ENCODE measurements at places on chromosomes 11 and 22.
A peak's percentile ranks its signal among the peaks of the same experiment; 100 is the strongest.

DNA sequence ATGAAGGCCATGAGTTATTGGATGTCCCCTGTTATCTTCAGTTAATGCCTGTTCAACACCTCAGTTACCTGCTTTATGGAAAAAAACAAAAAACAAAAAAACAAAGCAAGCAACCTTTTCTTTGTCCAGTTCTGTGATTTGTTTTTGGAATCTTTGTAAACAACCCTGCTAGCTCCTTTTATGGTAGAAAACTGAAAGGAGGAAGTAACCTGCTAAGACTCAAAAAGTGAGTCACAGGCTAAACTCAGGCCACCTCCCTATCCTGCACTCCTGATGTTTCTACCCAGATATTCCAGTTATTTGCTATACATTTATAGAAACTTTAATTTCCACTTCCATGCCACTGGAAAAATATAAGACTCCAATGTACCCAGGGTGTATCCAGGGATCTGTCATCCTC, 20.6 kb upstream of the TLCD5 start:
- DNase-seq = no peak

GRCh38 chr22:30266445-30267381, at the start of gene OSM:
TSS of gene OSM (minus strand) at chr22:30266851. CDS start at chr22:30266799, 52 bp downstream.
- no peak for DNase-seq

- DNase-seq = no peak
Observed at GRCh38 chr11:69587454-69588090, 53.4 kb upstream of the CCND1 start.

DNA sequence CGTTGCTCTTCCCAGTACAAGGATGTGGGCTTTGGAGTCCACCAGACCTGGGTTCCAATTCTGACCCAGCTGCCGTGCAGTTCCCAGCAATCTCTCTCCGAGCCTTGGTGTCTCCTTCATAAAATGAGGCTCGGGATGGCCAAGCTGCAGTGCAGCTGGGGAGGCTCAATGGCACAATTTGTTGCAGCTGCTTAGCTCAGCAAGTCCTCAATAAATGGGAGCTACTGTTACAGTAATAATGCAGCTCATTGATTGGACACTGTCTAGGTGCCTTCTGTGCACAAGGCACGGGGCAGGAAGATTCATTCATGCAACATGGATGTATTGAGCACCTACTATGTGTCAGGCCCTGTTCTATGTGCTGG, 37.1 kb downstream of the SHISAL1 start:
- no peak for DNase-seq

GRCh38 chr22:39664485-39665200, 94.1 kb downstream of the CACNA1I start:
- DNase-seq = no peak

GRCh38 chr11:111001081-111001430, 244.5 kb upstream of the POU2AF2 start:
- no peak for DNase-seq

DNA sequence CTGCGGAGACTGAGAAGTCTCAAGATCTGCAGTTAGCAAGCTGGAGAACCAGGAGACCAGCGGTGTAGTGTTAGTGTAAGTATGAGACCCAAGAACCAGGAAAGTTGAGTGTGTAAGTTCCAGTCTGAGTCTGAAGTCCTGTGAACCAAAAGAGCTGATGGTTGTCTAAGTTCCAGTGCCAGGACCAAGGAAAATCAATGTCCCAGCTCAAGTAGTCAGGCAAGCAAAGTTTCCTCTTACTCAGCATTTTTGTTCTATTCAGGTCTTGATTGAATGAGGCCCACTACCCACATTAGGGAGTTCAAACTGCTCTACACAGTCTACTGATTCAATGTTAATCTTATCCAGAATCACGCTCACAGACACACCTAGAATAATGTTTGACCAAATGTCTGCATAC, 11.0 kb downstream of the USP28 start:
- DNase-seq = no peak

DNA sequence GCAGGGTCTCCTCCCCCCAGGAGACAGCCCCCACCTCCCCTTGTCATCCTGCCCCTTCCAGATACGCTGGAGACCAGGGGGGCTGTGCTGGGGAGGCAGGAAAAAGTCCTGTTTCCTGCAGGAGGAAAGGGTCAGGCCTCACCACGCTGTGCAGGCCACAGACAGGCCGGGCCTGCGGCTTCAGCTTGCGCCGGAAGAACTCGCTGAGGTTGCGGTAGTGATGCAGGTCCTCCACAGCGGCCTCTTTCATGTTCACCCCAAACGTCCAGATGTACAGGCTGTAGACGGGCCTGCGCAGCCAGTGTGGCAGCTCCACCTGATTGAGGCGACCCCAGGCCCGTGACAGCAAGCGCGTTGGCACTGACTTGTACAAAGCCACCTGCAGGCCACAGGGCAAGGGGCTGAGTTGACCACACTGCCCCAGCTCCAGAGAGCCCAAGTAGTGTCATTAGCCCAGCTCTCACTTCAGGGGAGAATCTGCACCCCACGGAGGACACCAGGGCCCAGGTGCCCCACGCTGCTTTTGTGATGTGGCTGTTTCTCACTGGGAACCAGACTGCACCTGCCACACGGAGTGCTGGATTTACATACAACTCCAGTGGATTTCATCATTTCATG, 40.4 kb downstream of the PISD start:
- DNase-seq = no peak

- no peak for DNase-seq
Observed at GRCh38 chr11:117188620-117189081, 10.1 kb downstream of the SIDT2 start.

GRCh38 chr22:38176170-38176741, 5.4 kb downstream of the PLA2G6 start:
- DNase-seq = no peak

- no peak for DNase-seq
Observed at GRCh38 chr22:30479981-30480380, 8.2 kb upstream of the SEC14L3 start.

GRCh38 chr11:134582770-134583095, 170.7 kb upstream of the B3GAT1 start:
- DNase-seq = no peak

DNA sequence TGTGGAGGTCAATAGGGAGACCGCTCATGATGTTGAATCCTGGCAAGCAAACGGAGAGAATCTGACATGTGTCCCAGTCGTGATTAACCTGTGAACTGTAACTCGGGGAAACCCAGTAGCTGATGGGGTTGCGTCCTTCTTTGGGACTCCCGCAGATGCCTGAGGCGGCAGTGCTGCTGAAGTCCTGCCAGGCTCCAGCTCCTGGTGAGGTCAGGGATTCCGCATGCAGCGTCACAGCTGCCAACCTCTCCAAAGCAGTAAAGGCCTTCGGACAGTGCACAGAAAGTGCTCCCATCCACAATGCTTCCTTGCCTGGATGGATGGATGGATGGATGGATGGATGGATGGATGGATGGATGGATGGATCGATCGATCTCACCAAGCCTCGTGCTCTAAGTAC, 13.5 kb downstream of the KCNQ1 start:
- DNase-seq = no peak

DNA sequence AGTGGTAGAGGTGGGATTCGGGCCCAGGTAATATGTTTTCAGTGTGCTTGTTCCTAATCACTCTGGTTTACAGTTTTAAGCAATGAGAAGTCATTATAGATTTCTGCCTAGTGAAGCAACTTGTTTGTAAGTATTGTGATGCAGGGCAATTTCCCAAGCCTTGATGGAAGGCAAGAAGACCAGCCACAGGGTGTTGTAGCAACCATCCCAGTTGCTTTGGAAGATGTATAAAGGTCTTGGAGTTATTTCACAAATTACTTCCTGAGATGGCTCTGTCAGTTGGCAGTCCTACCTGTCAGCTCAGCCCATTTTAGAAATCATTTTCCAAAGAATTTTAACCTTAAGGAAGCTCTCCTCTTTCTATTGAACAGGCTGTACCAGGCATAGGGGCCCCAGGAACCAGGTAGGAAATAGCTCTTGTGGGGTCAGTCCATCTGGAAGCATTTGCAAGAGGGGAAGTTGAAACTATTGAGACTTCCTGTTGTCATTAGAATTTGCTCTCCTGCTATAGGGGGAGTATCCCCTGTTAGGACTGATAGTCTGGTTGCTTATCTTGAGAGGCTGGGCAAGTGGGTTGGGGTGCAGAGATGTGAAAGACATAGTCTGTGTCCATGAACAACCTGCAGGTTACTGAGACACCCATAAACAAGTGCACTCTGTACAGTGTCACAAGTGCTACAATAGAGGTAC, 47.9 kb downstream of the STIM1 start:
- no peak for DNase-seq

DNA sequence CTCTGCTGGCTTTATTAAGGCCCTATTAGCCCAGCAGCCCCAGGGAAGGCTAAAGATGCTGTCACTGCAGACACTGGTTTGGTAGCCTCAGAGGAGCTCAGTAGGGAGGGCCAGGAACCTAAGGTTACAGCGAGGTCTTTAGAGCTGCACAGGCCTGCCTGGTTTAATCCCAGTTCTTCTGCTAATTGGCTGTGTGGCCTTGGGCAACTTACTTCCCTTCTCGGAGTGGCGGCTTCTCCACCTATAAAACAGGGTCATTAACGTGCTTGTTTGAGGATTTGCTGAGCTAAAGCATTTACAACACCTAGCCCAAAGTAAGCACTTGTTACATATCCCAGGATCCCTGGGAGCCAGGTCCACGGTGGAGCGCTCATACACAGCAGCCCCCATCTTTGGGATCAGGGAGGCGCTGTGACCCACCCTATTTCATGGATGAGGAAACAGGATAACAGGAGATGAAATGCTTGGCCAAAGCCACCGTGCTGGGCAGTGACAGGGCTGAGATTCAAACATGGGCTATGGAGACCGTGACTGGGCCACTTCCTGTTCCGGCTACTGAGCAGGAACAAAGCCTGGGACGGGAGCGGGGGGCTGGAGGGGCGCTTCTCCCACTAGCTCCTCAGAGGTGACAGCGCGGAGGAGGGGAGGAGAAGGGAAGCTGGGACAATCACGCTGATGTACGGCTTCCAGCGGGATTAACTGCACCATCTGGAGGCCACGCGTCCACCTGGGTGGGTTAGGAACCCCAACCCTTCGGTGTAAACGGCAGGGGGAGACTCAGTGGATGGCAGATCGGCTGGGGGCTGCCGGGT, 61.5 kb downstream of the IGLL1 start:
- no peak for DNase-seq

DNA sequence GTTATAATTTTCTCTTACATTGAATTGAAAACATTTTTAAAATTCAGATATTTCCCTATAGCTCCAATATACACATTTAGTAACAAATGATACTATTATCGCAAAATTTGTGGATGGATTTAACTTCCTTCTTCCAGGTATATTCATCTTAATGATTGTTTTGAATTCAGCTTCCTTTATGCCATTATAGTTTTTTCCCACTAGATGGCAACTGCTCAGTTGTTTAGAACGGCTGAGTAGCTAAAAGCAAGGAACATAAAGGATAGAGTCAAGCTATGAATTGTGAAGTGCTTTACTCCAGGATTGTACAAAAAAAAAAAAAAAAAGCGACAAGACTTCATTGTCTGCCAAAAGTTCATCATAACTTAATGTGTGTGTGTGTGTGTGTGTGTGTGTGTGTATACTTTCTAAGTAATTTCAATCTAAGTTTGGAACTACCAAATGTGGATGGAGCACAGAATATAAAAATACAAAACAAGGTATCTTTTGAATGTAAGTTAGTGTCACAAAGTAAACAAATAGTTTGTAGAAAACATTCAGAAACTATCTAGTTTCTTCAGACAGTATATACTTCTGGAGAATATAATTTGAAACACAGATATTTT, 846.4 kb downstream of the DLG2 start:
- peak; percentile 55 for DNase-seq

DNA sequence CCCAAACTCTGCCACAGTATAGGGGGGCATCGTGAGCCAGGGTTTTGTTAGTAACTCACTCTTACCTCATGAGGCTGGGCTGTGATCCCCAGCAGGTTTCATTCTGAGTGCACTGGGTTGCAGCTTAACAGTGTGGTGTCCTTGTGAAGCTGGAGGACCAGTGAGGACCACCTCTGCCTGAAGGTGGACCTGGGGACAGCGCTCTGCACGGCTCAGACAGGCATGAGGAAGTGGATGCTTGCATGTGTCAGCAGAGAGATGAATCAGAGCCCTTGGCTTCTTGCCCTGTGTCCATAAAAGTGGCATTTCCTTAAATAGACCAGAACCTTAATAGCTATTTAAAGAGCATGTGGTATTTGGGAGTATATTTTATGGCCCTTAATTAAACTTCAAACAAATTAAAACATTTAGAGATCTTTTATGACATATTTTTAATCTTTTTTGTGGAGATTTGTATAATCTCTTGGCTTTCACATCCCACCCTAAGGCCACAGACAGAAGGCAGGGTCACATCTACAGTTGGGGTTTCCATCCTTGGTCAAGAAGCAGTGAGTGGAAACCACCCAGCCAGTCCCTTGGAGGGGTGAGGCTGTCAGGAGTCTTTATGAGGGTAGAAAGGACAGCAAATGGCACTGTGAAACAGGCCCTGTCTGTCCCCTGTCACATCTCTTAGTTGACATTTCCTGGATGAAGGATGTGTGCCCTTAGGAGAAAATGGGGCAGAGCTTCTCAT, 24.8 kb upstream of the ADORA2A start:
- DNase-seq = no peak

- no peak for DNase-seq
Observed at GRCh38 chr11:126176853-126177470, 34.5 kb downstream of the RPUSD4 start.

DNA sequence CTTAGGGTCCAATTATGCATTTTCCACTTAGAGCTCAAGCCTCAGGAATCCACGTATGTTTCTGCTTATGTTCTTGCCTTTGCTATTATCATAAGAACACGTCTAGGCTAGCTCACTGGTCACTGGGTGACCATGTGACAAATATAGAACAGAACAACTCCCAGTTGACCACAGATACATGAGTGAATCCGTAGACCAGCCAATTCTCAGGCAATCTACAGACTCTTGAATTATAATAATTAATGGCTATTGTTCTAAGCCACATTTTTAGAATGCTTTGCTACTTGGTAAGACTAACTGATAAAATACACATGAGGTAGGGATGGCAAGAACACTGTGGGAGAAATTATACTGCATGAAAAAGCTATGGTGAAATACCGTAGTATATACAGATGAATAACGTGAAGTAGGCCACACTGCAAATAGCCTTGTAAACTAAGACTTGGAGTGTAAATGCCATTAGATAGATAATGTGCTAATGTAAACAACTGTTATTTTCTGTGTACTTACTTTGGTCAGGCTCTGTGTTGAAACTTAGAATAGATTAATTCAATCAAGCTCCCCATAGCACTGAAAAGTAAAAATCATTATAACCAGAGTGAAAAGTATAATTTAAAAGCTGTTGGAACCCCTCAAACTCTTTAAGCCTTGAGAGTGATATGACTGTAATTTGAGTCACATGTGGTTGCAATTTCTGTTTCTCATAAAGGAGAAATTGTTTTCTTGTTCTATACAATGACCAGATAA, 366.2 kb upstream of the CCDC179 start:
- no peak for DNase-seq

Measured in NCI-H345 (cell line).